Left renal cortex interstitium (tissue), 4 donors: ENCODE measurements at places on chromosomes 12 and 14. TPM values are rescaled to one million over a fixed set of nuclear protein-coding genes. Genes with fewer than 3 reads are reported as not detected.

The LAG3 gene
- polyA plus RNA-seq: 2.6 TPM

The VRTN gene
- not detected for polyA plus RNA-seq

The CARMIL3 gene
- polyA plus RNA-seq: 1.3 TPM

DNA sequence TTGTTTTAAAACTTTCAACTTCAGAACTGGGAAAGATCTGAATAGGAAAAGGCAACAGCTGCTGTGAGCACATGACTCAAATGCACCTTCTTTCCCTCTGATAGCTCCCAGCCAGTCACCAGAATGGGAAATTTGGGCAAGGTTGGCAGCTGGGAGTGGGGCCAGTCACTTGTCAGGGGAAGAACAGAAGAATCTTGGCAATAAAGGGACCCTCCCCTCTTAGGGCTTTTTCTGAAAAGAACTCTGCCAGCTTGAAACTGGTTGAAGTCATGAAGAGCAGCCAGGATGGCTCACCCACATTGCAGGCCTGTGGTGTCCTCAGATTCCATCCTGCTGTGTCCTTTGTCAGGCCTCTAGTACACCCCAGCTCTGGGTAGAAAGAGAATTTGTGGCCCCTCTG, 10.3 kb upstream of the RIC8B start:
- DNase-seq: no peak

GRCh38 chr12:107144990-107145389, 51.6 kb upstream of the CRY1 start:
- DNase-seq: no peak

- DNase-seq: no peak
Observed at GRCh38 chr12:112480931-112481330, 62.2 kb downstream of the PTPN11 start.

- DNase-seq: peak; percentile 24
Observed at GRCh38 chr12:121297435-121297991, 1.0 kb upstream of the CAMKK2 start.

DNA sequence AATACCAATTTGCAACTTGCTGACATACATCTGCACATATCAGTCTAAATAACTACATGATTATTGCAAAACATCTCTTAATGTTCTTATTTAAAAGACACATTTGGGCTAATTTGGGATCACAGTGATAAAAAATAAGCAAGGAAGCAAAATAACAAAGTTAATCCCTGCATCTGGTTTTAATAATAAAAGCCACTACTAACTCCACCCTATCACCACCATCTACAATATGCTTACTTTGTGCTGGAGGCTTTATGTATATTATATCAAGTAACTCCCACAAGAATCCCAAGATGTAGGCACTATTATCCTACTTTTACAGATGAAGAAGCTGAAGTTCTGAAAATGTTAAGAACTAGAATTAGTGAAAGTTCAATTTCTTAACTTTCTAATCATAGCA, 45.7 kb downstream of the TAOK3 start:
- DNase-seq: no peak

GRCh38 chr14:99190696-99191394, 81.2 kb downstream of the BCL11B start:
- DNase-seq: no peak

GRCh38 chr14:73731111-73731510, 16.9 kb upstream of the PNMA1 start:
- DNase-seq: no peak

GRCh38 chr14:22685467-22685866, 41.3 kb upstream of the OR6J1 start:
- no peak for DNase-seq

DNA sequence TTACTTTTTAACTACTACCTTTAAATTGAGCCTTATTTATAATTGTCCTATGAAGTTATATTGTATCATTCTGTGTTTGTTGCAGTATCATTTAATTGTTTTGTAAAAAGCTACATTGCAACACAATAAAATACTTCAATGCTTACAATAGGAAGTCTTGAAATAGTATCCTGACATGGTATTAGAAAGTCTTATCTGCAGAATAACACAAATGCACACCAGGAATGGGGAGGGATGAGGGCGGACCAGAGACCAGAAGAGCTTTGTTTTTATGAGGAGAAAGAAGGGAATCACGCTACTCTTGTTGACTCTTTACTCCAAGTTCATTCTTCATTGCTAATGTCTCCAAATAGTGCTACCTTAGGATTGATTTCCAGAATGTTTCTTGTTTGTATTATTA, 120.2 kb downstream of the MON2 start:
- DNase-seq: no peak

- no peak for DNase-seq
Observed at GRCh38 chr14:22650960-22651521, 6.9 kb upstream of the OR6J1 start.

DNA sequence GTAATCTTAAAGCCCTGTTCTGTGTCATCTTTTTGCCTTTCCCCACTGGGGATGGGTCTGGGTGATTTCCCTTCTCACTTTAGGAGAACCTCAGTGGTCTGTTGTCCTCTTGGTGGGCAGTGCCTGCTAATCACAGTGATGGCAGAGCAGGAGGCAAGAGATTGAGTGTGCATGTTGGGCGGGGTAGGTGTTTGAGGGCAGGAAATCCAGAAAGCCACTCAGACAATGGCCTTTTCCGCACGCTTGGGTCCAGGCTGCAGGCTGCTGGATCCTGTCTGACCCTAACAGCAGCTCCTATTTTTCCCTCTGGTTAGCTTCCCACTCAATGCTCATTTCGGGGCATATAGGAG, 13.7 kb upstream of the ITGA5 start:
- DNase-seq: no peak

DNA sequence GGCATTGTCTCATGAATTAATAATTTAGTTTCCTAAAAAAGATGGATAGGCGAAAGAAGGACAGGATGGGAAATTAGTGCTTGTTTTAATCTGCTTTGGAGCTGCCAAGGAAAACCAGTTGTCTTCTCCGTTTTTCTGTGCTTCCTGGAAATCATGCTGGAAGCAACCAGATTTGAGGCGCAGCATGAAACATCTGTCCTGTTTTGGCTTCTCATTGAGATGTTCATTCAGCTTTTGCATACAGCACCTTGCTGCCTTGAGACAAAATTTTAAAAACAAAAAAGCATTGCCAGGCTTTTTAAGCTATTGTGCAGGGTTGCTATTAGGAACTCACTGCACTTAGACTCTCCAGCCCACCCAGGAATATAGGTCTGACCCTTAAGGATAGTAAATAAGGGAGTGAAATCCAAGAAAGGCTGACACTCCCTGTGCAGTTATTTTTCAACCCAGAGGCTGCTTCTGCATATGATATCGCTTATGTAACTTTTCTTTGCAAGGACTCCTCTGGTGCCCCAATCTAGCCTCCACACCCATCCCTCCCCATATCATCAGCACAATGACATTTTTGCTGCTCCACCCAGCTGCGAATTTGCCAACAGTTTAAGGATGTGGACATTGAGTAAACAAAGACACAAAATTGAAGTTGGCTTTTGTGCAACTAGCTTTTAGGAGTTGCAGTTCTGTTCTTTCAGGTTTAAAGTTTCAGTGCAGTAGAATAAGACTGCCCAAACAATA, 46.9 kb upstream of the MDM1 start:
- no peak for DNase-seq

DNA sequence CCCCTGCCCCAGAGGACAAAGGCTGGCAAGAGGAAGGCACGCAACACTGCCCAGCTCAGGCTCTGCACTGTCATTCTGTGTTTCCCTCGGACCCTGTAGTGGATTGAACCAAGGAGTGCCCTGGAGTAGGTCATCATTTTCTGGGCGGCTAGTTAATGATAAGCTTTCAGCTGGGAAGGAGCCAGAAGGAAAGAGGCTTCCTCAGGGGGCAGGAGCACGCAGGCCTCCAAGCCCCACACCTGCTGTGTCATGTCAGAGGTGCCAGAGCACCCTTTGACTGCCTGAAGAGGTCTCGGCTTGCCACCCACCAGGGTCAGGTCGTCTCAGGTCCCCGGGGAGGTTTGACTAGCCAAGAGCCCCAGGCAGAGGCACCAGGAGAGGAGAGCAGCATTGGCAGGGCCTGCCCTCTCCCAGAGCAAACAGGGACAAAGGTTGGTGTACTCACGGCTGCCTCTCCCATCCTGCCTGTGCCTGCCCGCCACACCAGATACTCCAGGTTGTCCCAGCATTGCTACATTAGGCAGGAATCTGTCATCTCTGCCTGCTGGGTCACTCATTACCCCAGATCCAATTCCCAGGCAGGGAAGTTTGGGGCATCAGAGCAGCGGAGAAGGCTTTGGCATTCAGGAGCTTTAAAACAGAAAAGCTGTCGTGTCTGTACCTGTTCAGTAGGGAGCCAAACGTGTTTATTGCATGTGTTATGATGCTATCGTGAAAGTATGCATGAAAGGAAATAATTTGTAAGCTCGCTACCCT, 33.5 kb upstream of the ATP2A2 start:
- no peak for DNase-seq

DNA sequence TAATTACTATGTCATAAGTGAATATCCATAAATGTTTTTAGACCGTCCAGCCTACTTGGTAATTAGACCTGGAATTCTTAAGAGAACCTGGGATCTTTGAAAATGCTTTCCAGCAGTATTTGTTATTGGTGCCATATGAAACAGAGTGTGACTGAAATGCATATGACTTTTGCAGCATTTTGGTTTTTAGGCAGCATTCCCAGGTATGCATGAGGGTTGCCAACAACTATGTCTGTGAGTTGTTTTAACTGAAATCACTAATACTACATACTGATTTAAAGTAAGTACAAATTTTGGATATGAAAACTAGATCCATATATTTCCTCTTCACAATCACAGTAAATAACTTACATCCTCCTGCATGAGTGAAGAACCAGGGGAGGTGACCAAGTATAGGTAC, 437.7 kb upstream of the FAR2 start:
- no peak for DNase-seq

DNA sequence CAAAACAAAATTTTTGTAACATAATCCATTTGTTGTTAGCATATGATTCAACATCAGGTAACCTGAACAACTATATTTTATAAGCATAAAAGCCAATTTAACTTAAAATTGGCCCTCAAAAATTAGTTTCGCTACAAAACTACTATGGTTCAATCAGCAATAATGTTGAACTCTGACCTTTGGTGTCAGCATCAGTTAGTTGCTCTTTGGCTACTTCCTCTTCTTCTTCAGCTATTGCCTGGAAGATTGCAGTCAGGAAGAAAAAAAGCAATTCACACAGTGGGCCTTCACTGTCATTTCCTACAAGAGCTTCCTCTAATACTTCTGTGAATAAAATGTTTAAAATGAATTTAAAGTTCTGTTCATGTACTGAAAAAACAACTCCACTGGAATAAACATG, 78.2 kb upstream of the CFL2 start:
- no peak for DNase-seq

- DNase-seq: no peak
Observed at GRCh38 chr12:82203086-82203485, 155.1 kb downstream of the CCDC59 start.

DNA sequence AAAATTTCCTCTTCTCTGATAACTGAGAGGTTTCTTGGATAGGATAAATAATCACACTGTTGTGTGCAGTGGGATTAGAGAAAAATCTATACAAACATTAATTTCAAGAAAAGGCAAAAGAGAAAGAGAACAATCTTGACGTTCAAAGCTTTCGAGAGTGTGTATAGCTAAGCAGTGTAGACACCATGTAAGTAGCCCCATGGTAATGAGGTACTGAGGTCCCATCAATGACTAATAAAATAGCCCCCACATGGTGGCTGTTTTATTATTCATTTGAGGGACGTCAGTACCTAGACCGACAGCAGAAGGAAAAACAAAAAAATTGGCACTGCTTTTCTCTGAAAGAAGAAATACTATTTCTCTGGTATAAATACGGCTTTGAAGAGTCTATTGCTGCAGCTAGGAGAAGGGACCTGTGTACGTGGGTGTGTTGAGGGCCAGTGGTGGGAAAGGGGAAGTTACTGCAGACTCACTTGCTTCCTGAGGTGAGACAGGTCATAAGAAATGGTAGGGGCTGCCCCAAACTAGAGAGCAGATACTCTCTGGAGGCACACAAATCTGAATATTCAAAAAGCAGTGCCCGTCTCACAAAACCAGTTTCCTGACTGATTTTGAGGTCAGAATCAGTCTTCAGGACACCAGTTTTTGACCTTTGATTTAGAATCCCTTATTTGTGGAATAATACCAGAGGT, 339.8 kb downstream of the EMP1 start:
- DNase-seq: no peak

GRCh38 chr12:77949943-77950342, 119.2 kb downstream of the NAV3 start:
- DNase-seq: no peak

GRCh38 chr14:69612783-69613130, 1.4 kb downstream of the SUSD6 start:
- no peak for DNase-seq

DNA sequence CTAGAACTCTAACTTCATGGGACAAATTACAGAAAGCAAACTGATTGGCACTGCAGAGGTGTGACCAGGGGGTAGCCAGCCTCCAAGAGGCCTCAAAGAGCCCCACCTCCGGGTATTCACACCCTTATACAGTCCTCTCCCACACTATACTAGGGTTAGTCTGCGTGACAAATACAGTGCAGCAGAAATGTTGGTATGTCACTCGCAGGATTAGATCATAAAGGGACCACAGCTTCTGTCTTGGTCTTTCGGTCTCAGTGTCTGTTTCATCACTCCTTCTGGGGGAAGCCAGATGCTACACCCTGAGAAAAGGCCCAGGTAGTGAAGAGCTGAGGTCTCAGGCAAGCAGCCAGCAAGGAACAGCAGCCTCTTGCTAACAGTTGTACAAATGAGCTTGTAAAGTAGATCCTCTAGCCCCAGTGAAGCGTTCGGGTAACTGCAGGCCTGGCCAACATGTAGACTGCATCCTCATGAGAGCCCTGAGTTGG, 68.9 kb upstream of the SAV1 start:
- no peak for DNase-seq

DNA sequence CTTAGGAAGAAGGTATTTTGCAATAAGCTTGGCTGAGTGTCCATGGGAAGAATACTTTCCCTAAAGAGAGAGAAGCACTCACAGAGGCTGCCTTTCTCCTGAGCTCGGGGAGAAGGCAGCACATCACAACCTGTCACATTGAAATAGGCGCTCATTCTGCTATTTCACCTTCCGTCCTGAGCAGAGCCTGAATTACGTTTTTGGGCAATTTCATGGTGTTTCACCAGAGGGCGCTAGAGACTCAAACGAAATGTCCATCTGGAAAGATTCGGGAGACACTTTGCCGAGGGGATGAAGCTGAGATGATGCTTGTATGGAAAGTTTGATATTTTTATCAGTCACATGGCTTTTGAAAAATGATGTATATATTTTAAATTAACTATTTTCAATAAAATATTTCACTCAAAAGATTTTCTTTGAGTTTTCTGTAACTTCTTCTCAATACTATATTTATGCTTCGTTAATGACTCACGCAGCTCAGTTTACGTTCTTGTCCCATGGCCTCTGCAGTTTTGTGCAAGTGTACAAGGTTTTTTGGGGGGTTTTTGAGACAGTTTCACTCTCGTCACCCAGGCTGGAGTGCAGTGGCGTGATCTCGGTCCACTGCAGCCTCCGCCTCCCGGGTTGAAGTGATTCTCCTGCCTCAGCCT, 17.4 kb upstream of the B4GALNT3 start:
- no peak for DNase-seq

GRCh38 chr12:94704452-94705306, 54.3 kb upstream of the TMCC3 start:
- DNase-seq: no peak
